ENCODE measurements at places on chromosomes 7 and 10.

DNA sequence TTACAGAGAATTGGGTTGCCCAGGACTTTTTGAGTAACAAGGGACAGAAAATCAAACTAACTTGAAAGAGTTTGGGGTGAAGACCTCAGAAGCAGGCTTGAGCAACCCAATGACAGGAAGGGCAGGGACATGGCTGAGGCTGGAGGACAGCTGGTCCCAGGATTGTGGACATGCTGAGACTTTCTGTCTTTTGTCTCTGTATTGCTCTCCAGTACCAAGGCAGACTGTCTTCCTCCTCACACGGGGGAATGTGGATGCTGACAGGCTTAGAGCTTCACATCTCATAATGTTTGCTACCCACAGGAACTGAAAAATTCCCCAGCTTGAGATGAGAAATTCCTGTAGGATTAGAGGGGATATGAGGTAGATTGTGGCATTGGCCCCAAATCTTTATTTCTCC is 229.6 kb downstream of the PHF14 start:
- no peak for DNase-seq

DNA sequence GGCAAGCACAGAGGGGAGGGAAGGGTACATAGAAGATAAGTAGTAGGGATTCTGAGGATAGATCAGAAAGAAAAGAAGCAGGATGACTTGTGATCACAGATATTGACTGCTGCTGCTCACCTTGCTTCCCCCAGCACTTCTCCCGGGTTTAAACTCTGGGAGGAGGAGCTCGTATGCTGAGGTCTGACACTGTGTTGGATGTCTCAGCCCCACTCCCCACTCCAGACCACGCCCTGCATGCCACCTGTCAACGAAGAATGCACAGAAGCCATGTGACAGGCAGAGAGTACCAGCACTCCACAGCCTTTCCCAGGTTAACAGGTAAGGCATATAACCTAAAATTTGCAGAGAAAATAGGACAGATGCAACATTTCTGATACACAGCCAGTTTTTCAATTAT is 388.9 kb downstream of the TNS3 start:
- DNase-seq = no peak

GRCh38 chr7:157436076-157436475 is 99.3 kb downstream of the DNAJB6 start:
- no peak for DNase-seq

DNA sequence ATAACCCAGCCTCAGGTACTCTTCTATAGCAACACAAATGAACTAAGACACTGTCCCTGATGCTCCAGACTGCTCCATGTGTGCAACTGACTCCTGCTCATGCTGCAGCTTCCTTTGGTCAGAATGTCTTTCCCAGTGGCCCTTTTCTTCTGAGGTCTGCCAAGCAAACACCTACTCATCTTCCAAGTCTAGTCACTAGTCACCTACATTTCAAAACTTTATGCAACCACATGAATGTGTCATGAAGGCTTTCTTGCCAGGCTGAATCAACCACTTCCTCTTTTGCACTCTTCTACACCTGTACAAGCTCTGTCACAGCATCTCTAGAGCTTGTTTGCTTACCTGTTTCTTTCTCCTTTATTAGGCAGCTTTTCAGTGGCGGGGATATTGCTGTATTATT is 75.8 kb downstream of the LSMEM1 start:
- DNase-seq = no peak

- no peak for DNase-seq
Measured at GRCh38 chr7:159108941-159109652, 35.6 kb downstream of the VIPR2 start.

- DNase-seq = no peak
Measured at GRCh38 chr7:128090492-128090891, 59.3 kb upstream of the LRRC4 start.

GRCh38 chr7:69411018-69411417 is 187.3 kb upstream of the AUTS2 start:
- DNase-seq = no peak

DNA sequence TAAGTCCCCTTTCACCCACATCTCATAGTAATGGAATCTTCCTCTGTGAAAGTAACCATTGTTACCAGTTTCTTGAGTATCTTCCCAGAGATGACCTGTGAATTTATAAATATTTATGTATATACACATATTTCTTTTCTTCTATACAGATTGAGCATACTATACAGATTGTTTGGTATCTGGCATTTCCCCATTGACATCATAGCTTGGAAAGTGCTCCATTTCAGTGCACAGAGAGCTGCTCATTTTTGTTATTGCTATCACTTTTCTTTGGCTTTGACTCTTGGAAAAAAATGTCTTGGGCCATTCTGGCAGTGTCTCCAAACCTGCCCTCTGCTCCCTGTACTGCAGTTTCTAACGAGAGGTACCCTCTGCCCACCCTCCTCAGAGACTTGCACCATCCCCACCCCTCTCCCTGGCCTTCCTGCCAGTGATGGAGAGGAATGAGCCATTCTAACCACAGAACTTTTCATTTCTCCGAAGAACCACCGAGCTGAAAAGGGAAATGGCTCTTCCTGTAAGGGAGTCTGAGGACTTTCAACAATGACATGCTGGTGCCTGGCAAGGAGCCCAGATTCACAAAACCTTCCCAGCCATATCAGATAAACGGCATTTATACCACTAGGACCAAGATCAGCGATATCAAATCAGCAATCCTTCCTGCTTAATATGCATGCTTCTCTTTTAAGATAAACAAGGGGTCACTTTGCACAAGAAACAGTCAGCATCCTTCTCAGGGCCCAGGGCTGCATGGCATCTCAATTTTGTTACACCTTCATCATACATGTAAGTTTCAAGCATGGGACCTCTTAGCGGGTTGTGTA is 19.7 kb upstream of the CCSER2 start:
- no peak for DNase-seq

GRCh38 chr7:87866089-87866488 is 10.1 kb downstream of the SLC25A40 start:
- no peak for DNase-seq

DNA sequence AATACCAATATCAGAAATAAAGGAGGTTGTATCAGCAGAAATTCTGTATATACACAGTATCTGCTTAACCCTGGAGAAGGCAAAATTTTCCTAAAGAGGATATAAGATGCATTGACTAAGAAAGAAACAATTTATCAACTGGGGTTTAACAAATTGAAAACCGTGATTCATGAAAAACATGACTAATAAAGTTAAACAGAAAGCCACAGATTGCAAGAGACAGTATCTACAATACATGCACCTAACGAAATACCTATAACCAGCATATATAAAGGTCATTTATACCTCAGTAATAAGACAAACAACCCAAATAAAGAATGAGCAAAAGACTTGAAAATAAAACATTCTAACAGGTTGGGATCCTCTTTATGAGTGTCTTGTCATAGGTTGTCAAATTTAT is 101.8 kb downstream of the IQUB start:
- no peak for DNase-seq

DNA sequence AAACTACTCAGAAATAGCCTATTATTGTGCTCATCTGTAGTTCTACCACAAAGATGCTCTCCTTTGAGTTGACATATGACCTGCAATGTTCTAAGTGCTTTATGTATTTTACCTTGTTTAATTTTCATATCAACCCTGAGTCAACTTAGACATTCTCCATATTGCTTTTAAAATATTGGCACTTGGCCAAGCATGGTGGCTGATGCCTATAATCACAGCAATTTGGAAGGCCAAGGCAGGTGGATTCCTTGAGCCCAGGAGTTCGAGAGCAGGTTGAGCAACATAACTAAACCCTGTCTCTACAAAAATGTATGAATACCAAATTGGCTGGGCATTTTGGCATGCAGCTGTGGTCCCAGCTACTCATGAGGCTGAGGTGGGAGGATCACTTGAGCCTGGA is 50.6 kb downstream of the PRKG1 start:
- DNase-seq = no peak

DNA sequence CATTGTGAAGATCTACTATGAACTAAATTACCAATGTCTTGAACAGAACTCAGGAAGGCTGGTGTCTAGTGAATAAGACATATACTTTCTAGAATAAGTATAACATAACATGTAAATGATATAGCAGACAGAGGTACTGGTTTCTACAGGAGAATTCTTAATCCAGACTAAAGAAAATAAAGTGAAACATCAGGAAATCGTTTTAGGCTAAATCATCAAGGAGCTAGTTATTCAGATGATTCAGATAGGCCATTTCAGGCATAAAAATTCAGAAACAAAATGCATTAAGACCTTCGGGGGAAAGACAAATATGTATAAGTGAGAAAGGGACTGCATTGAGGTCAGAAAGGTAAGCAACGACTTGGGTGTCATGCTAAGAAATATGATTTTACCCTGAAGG is 170.6 kb downstream of the LRRN3 start:
- no peak for DNase-seq

- no peak for DNase-seq
Measured at GRCh38 chr10:1035201-1035600, 9.5 kb upstream of the IDI2 start.

DNA sequence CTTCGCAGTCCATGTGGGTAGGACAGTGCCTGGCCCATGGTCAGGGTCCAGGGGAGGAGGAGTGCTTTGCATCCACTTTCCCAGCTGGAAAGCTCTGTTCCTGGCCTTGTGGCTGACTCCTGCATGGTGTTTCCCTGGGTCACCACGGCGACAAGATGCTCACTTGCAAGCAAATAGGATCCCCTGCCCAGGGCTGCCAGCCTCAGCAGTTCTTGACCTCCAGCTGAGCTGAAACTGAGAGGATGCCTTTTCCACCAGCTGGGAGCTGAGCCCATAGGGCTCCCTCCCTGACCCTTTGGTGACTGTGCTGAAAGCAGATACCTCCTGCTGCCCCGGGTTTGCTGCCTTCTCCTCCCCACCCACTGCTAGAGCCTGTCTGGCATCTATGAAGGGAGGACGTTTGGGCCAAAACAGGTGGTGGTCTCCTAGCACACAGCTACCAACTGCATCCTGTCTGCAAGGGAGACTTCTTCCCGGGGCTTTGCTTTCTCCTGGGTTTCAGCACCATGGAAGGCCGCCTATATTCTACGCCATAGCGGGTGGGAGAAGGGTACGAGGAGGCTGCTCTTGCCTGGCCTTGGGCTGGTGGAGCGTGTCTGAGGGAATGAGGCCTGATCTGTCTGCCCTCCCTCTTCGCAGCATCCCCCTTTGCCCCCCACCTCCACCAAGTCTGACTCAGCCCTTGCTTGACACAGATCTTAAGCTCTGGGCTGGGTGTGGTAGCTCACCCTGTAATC is 34.4 kb downstream of the UBTD1 start:
- no peak for DNase-seq

GRCh38 chr10:118213436-118213835 is 128.7 kb downstream of the FAM204A start:
- no peak for DNase-seq

- no peak for DNase-seq
Measured at GRCh38 chr7:29748286-29749099, 57.8 kb upstream of the WIPF3 start.

- no peak for DNase-seq
Measured at GRCh38 chr7:157309988-157310668, 26.7 kb upstream of the DNAJB6 start.

- no peak for DNase-seq
Measured at GRCh38 chr10:17062955-17063484, 66.6 kb downstream of the CUBN start.

GRCh38 chr10:44198780-44199097 is 186.2 kb downstream of the CXCL12 start:
- DNase-seq = no peak

DNA sequence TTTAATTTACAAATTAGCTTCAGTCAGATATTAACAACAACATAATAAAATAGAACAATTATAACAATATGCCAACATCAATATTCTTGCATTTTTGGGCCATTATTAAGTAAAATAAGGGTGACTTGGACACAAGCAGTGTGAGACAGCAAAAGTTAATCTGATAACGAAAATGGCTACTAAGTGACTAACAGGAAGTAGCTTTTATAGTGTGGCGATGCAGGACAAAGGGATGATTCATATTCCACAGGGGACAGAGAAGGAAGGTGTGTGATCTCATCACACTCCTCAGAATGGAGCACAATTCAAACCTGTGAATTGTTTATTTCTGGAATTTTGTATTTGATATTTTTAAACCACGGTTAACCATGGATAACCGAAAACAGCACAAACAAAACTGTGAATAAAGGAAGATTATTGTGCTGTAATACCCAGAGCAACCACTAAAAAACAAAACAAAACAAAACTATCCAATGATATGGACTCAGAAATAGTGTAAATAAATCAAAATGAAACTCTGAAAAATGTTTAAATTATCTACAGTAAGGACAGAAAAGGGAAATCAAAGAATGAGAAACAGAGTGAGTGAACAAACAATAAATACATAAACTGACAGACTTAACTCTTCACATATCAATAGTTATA is 66.9 kb upstream of the TFEC start:
- DNase-seq = no peak

DNA sequence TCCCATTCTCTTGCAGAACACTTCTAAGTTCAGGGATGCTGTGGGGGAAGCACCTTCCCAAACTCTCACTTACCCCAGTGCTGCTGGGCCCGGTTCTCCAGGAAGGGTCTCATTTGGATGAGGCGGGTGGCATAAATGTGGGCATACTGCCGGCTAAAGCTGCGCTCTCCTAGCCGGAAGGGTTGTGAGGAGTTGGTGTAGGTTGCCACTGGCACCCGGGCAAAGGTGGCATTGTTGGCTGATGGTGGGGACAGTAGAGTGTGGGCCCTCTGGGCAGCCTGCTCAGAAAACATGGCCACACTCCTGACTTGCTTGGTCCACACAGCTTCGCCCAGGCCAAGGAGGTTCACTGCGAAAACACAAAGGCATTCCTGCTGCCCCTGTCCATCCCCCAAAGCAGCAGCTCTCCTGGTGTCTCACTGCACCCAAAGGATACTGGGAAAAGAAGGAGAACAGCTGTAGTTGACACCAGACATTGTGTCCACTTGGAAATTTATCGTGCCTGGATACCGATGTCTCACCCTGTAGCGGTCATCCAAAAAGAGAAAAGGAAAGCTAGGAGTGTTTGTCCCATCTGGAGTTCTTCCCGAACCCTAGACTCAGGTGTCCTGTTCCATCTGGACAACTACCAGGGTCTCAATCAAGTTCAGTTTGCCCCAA is 1.5 kb downstream of the POLD2 start:
- DNase-seq = no peak

DNA sequence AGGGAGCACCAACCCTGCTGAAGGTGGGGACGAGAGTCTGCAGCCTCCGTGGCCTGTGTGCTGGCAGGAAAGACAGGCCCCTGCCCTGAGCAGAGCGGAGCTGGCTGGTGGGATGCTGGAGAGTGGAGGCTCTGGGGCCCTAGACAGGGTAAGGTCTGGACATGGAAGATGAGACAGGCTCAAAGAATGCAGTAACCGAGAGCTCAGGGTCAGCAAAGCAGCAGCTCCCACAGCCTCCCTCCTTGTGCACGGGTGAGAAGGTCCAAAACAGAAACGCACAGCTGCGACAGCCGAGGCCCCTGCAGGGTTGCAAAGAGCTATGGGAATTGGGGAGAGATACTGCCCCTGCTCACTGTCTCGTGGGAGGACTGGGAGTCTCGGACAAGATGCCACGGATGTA is 80.5 kb downstream of the TNS3 start:
- no peak for DNase-seq

GRCh38 chr10:43700306-43700705 is 51.6 kb upstream of the ZNF32 start:
- DNase-seq = no peak

All from D721Med (cell line).